Bronchial epithelial cell (primary cell): ENCODE measurements at places on chromosomes 2 and 18. TPM values are rescaled to one million over a fixed set of nuclear protein-coding genes. Genes with fewer than 3 reads are reported as not detected.

PLEKHA3 gene
- total RNA-seq, result 4.7 and 5.5 TPM in 2 replicates

UGT1A9 gene
- 0.26 TPM in 1 of 2 replicates, not detected in the other for total RNA-seq

SLC4A3 gene
- 1.6 and 3.6 TPM in 2 replicates for total RNA-seq

CSRNP3 gene
- 0.26 and 0.38 TPM in 2 replicates for total RNA-seq

FAM210A gene
- total RNA-seq, result 49.8 and 55.6 TPM in 2 replicates

MAP3K19 gene
- not detected in 2 replicates for total RNA-seq

FBXO11 gene
- 39.8 and 62.6 TPM in 2 replicates for total RNA-seq

DYNC1I2 gene
- total RNA-seq, result 95.1 and 103 TPM in 2 replicates

GCA gene
- 8.7 TPM in 2 replicates for total RNA-seq

DOK6 gene
- total RNA-seq, result not detected in 2 replicates

SFT2D3 gene
- total RNA-seq, result 3.2 and 5.0 TPM in 2 replicates
